ENCODE measurements at places on chromosomes 3 and 15.

DNA sequence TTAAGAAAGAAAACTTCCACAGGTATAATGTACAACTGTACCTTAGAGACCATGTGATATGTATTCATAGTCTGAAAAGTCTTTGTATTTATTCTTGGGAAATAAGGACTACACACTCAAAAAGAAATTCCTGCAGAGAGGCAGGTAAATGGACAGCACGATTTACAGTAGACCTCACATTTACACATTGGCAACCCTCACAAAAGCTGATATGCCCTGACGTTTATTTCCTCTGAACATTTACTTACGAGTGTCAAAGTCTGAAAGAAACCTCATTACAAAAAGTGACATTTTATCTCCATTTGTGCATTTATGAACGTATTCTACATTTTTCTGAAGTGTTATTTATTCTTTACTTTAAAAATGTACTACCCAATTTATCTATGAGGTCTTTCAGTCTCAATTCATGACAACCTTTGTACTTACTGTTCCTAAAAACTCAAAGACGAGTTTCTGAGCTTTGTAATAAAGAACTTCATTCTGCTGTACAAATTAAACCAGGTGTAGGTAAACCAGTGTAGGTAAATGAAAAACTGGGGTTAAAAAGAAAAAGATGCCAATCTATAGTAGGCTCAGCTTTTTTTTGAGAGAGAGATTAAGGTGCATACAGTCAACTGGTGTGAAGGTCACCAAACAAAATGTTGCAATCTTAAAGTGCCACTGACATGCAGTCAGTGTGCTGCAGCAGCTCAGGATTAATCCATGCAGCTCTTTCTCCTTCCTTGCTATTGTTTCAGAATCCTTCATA is 44.3 kb downstream of the THRB start:
- no peak for DNase-seq

GRCh38 chr3:49654176-49654825 is 19.9 kb upstream of the APEH start:
- DNase-seq, result no peak

DNA sequence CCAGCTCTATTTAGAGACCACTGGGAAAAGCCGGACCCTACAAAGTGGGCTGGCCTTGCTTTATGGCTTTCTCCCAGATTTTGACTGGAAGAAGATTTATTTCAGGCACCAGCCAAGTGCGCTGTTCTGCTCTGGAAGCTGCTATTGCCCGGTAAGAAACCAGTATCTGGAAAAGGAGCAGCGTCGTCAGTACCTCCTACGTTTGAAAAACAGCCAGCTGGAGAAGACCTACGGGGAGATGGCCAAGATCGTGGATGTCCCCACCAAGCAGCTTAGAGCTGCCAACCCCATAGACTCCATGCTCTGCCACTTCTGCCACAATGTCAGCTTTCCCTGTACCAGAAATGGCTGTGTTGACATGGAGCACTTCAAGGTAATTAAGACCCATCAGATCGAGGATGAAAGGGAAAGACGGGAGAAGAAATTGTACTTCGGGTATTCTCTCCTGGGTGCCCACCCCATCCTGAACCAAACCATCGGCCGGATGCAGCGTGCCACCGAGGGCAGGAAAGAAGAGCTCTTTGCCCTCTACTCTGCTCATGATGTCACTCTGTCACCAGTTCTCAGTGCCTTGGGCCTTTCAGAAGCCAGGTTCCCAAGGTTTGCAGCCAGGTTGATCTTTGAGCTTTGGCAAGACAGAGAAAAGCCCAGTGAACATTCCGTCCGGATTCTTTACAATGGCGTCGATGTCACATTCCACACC is 60.9 kb downstream of the PXYLP1 start:
- DNase-seq, result no peak

- DNase-seq, result no peak
These were observed 74.4 kb downstream of the BOC start for GRCh38 chr3:113285741-113286140.

DNA sequence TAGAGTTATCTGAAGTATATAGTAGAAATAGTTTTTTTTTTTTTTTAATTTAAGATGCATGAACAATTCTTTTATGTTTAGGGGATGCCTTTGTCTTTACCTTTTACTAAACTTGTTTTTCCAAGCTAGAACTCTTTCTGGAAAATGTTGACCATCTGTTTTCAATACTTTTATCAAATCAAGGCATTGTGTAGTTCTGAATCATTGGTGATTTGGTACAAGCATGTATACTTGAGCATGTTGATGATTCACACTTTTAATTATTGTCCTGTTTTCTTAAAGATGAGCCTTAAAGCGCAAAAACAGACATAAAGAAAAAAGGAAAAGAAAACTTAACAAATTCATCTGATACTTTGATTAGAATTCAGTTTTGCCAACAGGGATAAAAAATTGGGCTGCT is 28.3 kb downstream of the PDCD6IP start:
- DNase-seq, result no peak

Data from NCI-H1436 (cell line).